Stimulated activated CD4-positive, alpha-beta T cell treated with anti-CD3 and anti-CD28 coated beads, Interleukin-1b, Interleukin-23, amount 100 ng/mL, for 4 hours (primary cell): ENCODE measurements at places on chromosomes 13 and 19.

DNA sequence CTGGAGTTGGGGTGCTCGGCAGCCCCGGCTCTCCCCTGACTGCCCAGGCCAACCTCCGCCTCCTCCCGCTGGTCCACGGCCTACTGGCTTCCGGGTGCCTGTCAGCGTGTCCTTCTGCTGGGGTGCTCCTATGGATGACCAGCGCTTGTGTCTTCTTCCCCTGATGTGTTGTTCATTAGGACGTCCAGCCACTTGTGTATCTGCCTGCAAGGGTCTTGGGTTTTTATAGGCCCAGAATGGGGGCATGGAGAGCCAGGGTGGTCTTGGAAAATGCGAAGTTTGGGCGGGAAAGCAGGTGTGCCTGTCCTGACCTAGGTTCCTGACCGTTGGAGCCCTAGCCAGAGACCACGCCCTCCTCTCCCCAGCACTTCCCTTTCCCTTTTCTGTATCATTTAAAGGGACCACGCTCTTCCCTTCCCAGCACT, 139.8 kb downstream of the SLITRK5 start:
- no peak for DNase-seq

DNA sequence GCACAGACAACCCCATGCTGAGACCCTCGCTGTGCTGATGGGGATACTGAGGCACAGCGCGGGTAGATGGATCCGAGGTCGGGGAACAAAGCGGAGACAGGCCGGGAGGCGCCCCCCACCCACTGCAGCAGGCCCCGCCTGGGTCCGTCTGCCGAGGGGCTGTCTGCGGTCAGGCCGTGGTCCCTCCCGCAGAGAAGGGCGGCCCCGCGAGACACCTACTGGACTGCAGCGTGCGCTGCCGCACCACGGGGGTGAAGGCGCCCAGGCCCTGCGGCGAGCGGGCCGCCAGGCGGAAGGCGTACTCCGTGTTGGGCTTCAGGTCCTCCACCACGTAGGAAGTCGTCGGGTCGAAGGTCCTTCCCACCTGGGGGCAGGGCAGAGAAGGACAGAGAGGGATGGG, 101.9 kb downstream of the PTPRS start:
- DNase-seq: no peak

DNA sequence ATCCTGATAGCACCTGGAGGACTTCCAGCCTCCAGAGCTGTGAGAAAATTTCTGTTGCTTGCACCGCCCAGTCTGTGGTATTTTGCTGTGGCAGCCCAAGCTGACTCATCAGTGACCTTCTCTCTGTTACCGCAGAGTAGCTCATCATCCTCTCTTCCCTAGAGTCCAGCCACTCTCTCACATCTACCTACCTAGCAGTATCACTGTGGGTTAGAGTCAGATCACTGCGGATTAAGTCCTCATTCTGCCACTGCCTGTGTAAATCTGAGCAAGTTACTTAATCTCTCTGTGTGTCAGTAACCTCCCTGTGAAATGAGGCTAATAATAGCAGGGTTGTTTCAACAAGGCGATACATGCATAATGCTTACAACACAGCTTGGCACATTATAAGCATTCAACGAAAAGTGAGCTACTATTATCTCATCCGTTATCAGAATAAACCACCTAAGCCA, 40.3 kb upstream of the USPL1 start:
- no peak for DNase-seq

GRCh38 chr13:112013665-112014064, 53.3 kb upstream of the SOX1 start:
- no peak for DNase-seq

DNA sequence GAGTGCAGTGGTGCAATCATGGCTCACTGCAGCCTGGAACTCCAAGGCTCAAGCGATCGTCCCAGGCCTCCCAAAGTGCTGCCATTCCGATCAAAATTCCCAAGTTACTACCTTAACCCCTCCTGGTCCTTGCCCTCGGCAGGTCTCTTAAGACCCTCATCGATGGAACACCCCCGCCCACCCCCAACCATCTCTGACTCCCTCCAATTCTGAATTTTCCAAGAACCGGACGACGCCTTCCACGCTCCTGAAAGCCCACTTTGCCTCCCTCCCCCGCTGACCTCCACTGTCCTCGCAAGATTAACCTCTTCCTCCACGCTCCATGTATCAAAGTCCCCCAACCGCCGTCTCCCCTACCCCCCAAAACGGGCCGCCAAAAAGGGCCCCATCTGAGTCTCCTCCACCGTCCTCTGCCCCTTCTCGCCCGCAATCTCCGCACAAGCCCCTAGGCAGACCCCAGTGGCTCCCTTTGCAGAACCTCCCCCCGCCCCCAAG, 539 bp downstream of the DAPK3 start:
- no peak for DNase-seq
